ENCODE measurements at places on chromosomes 5 and 9. TPM values are rescaled to one million over a fixed set of nuclear protein-coding genes. Genes with fewer than 3 reads are reported as not detected.

GALNT12 gene
- total RNA-seq = 52.9 TPM

GARIN3 gene
- not detected for total RNA-seq

MORN5 gene
- not detected for total RNA-seq

CXCL14 gene
- not detected for total RNA-seq

IRX2 gene
- not detected for total RNA-seq

TEK gene
- total RNA-seq = not detected

PCDHGB3 gene
- not detected for total RNA-seq

IL3 gene
- not detected for total RNA-seq

SPINK13 gene
- total RNA-seq = not detected

GCNT4 gene
- total RNA-seq = 1.4 TPM

CMBL gene
- total RNA-seq = 286 TPM

DNAI1 gene
- 1.6 TPM for total RNA-seq

FOXD4L4 gene
- 0.53 TPM for total RNA-seq

ITGA2 gene
- total RNA-seq = 35.8 TPM

MUSK gene
- total RNA-seq = not detected

PCDHGB1 gene
- total RNA-seq = not detected

TNFSF15 gene
- 0.55 TPM for total RNA-seq

SH3TC2 gene
- total RNA-seq = 38.8 TPM

ARID3C gene
- total RNA-seq = not detected

SPINK6 gene
- not detected for total RNA-seq

PCDHGA5 gene
- total RNA-seq = 0.20 TPM

NR2F1-AS1 gene
- total RNA-seq = 6.0 TPM

ARSI gene
- total RNA-seq = 3.2 TPM

ARSB gene
- total RNA-seq = 5.1 TPM

CDHR2 gene
- not detected for total RNA-seq

IFNA2 gene
- total RNA-seq = not detected

MEGF10 gene
- not detected for total RNA-seq

CCL21 gene
- total RNA-seq = not detected

FOXD4L6 gene
- 0.20 TPM for total RNA-seq

SLC1A3 gene
- 0.24 TPM for total RNA-seq

CDH10 gene
- total RNA-seq = 0.63 TPM

ADAMTSL1 gene
- total RNA-seq = not detected

Measured in PC-9 (cell line).